ENCODE measurements at places on chromosomes 7 and 10.
A peak's percentile ranks its signal among the peaks of the same experiment; 100 is the strongest.

DNA sequence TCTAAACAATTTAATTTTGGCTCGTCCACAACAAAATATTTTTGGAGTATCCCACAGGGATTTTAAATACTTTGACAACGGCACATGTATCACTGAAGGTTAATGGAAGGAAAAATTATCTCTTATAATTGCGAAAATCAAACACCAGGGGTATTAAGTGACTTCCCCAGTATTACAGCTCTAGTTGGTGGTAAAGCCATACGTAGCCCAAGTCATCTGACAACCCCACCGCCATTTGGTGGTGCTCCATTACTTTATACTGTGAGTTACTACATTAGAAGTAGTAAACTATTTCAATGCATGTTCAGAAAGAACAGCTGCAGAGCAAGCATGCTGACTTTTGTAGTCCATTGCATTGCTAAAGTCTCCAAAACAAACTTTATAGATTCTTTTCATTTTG, 179.7 kb downstream of the HGF start:
- DNase-seq: no peak

GRCh38 chr10:127353544-127353943, 157.2 kb upstream of the INSYN2A start:
- no peak for DNase-seq

- no peak for DNase-seq
Measured at GRCh38 chr10:88039496-88040200, 176.2 kb downstream of the PTEN start.

GRCh38 chr10:102814873-102815661, 22.1 kb downstream of the CYP17A1 start:
- no peak for DNase-seq

DNA sequence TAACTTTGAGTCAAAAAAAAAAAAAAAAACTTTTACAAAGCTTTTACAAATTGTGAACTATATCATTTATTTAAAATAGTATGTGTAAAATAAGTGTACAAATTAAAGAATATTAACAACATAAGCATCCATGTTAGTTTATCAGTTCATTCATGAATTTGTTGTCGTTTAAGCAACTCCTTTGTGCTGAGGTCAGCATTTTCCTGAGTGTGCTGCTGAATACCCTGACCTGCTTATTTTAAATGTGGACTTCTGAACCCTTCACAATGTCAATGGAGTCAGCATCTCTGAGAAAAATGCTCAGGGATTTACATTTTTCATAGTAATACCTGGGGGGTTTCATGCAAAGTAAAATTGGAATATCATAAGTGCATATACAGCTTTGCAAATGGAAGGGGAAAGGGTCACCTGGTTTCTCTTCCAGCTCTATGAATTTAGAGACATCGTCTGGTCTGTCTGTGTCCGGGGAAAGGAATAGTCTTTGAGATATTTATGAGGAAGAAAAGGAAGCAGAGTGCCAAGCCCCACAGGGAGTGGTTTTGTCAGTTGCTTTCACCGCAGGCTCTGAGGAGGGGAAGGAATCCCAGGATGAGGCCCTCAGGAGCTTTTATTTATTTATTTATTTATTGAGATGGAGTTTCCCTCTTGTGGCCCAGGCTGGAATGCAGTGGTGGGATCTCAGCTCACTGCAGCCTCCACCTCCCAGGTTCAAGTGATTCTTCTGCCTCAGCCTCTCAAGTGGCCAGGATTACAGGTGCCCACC, 125.5 kb upstream of the SVIL start:
- no peak for DNase-seq

GRCh38 chr7:136128050-136128449, 150.9 kb upstream of the MTPN start:
- no peak for DNase-seq

DNA sequence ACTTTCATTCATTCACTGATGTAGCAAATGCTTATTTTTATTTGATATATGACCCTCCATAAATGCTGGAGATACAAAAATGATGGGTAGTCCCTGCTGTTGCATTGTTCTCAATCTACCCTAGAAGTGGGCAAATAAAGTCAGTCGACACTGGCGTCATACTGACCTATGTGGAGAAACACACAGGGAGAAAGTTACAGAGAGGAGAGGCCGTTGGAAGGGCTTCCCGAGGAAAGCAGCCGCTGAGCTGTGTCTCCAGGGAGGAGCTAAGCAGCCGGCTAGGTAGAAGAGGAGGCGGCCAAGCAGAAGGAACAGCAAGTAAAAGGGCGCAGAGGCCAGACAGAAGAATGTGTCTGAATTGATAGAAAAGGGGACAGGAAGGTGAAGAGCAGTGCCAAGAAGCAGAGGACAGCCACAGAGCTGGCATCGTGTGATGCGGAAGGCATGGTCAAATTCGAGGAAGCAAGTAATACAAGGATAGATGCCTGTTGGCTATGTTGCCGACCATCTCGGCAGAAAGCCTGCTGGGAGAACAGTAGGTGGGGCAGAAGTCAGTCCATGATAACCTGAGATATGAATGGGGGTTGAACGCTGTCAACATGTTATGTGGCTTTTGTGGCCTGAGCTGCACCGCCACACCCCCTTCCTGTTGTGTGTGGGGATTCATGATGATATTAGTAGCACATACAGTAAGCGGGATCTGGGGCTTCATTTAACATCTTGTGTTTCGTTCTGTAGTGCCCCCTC, 25.9 kb downstream of the ST8SIA6 start:
- DNase-seq: peak; percentile 66

GRCh38 chr7:116384936-116385635, 114.5 kb upstream of the CAV2 start:
- DNase-seq: no peak

GRCh38 chr7:43058271-43059066, 54.0 kb upstream of the HECW1 start:
- DNase-seq: no peak

GRCh38 chr7:46909601-46910051, 672.3 kb downstream of the TNS3 start:
- no peak for DNase-seq

GRCh38 chr7:150778014-150778737, 22.0 kb downstream of the TMEM176B start:
- DNase-seq: no peak

- no peak for DNase-seq
Measured at GRCh38 chr7:18128846-18129245, 101.2 kb upstream of the PRPS1L1 start.

DNA sequence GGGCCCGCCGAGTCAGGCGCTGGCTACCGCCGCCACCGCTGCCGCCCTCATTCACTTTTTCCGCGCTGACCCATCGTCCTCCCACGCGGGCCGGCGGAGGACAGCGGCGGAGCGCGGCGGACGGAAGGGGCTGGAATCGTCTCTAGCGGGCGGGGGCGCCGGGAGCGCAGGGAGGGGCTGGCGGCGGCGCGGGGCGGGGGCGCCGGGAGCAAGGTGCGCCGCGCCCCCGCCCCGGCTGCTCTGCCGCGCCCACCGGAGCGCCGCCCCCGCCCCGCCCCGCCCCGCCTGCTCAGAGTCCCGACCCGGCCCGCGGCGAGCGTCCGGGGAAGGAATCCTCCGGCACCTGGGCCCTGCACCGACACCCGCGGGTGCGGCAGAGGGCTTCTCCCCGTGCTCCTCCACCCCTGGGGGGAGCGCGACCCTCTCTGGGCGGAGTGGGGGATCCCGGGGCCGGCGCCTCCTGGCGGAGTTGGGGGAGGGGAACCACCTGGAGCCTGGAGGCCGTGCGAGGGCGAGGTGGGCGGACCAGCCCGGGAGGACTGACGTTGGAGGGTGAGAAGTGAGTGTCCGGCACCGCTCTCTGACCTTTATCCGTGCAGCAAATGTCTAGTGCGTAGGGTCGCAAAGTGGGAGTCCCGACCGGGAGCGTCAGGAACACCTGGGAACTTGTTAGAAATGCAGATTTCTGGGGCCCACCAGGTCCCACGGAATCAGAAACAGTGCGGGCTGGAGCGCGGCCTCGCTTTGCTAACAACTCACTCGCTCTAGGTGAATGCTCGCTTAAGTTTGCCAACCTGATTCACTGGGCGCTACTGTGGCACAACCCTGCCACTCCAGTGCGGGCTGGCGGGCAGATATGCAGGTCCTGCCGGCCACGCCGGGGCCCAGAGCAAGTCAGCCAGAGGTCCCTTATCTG, at the start of gene COBL:
Gene COBL (minus strand): TSS at position 144 of the 916 bp plus-strand sequence. CDS start 176 bp downstream, outside the sequence.
- DNase-seq: no peak

DNA sequence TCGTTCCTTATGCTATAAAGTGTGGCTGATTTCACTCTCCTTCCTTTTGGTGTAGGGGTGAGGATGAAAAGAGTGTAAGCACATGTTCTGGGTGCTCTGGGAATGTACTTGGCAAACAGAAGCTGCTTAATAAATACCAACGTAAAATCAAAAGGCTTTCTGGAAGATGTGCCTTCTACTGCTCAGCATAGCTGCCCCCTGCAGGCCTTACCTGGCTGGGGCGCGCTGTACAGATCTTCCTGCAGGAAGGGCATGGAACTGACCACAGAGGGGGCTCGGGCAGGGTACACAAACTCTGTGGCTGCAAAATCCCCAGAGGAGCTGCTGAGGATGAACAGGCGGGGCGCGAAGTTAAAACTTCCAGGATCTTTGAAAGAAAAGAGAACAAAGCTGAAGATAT, 169.4 kb downstream of the SVIL start:
- no peak for DNase-seq

DNA sequence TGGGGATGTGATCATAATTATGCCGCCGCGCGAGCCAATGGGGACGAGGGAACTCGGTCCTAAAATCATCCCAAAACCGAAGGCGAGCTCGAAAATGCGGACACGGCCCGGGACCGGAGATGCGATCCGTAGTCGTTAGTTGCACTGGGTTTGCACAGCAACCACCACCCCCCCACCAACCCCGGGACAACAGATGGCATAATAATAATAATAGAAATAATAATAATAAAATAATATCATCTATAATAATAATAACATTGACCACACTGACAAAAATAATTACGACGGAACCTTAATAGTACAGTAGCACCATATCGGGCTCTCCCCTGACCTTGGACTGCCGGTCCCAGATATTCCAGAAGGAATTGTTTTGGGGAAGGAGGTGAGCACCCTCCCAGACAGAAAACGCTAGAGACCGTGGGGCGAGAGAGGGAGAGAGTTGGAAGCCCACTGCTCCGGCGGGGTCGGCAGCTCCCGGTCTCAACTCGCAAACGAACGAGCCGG, 1.1 kb upstream of the EMX2 start:
- no peak for DNase-seq

GRCh38 chr10:132827861-132828539, 42.1 kb upstream of the NKX6-2 start:
- DNase-seq: no peak

GRCh38 chr10:30709700-30710358, 80.3 kb upstream of the LYZL2 start:
- DNase-seq: no peak

GRCh38 chr10:23343591-23344240, 881 bp downstream of the C10orf67 start:
- peak; percentile 68 for DNase-seq

GRCh38 chr10:22959292-22959691, 31.4 kb downstream of the ARMC3 start:
- DNase-seq: no peak

DNA sequence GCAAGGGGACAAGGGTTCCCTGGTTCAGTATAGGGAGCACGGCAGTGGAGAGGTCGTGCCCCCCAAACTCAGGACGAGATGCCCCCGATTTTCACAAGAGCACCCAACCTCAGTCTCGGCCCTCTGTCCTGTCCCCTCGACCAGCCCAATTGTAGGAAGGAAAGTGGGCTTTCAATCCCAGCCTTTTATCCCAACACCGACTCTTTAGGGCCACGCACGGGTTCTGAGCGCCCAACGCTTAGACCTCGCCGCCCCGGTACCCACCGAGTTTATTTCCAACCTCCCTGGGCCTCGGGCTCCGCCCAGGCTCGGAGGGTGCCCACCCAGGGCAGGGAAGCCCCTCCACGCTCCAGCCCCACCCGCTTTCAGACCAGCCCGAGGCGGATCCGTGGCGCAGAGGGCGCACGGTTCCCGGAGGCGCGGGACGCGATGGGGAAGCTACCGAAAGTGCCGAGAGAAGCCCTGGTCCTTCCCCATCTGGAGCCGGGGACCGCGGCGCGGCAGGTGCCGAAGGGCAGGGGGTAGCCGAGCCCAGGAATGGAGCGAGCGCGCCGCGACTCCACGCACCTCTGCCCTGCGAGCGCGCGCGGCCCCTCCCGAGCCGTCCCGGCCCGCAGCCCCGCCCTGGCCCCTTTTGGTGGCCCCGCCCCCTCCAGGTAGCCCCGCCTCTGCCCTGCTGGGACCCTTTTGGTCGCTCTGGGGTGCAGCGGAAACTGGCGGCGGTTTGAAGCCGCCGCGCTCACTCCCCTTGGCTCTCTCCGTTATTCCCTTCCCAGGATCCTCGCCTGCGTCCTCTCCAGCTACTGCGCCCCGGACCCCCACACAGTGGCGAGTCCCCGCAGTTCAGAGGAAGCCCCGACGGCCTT, 20.4 kb downstream of the GRID2IP start:
- DNase-seq: peak; percentile 47

GRCh38 chr7:27971171-27971812, 209.3 kb downstream of the JAZF1 start:
- no peak for DNase-seq

DNA sequence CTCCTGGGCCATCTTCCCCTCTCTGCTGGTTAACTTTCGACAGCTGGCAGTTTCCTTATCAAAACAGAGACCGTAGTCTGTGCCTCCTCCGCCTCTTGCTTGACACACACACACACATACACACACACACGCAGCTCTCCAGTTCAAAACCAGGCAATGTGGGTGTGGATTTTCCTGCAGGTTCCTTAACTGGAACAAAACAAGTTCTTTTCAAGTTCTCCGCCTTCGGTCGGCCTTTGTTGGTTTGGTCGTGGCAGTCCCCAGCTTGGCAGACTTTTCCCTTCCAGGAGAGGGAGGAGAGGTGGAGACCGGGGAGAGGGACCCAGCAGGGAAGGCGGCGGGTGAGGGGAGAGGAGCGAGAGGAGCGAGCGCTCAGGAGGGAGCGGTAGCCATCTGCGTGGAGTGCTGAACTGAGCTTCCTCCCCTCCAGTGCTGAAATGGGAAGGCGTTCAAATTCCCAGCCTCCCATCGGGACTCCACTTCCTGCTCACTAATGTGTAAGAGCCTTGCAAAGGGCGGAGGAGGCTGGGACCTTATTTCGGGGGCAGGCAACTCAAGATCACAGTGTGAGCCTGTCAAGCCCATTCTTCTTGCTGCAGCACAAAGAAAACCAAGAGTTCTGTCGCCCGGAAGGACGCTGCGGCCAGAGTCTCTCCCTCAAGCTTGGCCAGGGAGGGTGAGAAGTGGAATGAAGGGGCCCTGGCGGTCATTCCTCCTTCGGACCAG, 120.6 kb downstream of the PRPF18 start:
- DNase-seq: peak; percentile 11
